ENCODE measurements at places on chromosomes 11 and 22.

DNA sequence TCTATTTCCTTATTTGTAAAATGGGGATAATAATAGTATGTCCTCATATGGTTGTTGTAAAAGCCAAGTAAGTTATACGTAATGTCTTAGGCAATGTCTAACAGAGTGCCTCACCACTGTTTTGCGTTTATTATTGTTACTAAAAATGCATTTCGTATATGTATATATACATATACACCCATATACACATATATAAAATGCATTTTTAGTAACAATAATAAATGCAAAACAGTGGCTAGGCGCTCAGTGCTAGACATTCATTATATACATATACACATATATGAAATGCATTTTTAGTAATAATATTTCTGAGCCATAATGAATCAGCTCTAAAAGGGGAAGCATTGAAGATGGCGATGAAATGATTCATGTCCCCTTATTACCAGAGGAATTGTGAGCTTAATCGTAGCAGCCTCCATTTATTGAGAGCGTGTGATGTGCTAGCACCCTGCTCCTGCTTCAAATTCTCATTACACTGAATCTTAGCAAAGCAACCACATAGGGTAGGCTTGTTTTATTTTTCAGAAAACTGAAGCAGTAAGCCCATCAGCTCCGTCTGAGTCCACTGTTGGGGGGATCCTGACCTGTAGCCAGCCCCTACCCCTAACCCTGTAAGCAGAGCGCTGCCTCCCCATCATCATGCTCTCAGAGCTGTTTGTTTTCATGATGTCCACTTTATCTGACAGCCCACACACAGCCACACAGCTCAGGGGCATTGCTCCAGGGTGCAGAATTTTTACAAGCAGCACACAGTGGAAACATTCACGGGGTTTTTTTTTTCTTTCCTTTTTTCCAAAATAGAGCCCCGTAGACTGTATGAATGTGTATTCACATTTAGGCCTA is 97.1 kb upstream of the NAV2 start:
- DNase-seq, result no peak

DNA sequence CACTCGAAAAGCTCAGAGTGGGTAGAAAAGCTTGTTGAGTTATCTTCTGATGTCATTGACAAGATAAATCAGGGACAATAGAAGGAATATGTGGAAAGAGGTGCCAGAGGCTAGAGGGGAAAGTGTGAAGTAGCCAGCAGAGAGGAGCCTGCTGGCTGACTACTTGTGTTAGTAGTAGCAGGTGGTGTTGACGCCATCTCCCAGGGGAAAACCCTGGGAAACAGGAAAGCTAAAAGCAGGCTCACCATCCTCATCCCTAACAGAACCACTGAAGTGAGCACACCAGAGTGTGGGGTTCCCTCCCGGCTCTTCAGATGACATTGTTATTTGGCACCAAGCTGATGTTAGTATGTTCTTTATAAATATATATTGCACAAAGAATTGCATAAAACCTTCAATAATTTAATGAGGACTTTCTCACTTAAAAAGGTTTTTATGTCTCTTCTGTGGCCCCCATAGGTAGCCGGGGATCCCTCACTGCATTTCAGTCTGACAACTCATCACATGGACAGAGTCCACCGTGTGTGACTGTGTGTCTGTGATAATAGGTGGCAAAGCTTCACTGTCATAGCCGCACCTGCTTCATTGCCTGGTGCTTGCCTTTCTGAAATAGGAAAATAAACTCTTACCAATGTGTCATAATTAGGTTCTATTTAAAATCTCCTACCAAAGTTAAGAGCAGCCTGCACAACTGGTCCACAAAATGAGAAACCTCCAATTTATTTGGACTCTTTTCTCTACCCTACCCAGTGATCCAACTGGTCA is 63.2 kb upstream of the TOP3B start:
- no peak for DNase-seq

GRCh38 chr11:9629064-9629463 is 34.8 kb upstream of the SWAP70 start:
- no peak for DNase-seq

DNA sequence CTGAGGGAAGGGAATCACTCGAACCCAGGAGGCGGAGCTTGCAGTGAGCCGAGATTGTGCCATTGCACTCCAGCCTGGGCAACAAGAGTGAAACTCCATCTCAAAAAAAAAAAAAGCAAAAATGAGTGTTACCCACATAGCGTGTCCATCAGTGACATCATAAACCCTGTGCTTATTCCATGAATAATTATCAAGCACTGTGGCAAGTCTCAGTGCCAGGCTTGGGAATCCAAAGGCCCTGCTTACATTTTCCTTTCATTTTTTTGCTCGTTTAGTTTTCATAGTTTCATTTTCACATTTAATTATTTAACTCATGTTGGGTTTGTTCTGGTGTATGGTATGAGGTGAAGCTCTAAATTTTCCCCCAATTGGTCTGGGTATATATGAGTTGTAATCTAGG is 46.5 kb downstream of the NEU3 start:
- DNase-seq, result no peak

- DNase-seq, result no peak
Observed at GRCh38 chr11:79940165-79940564, 499.3 kb upstream of the TENM4 start.

DNA sequence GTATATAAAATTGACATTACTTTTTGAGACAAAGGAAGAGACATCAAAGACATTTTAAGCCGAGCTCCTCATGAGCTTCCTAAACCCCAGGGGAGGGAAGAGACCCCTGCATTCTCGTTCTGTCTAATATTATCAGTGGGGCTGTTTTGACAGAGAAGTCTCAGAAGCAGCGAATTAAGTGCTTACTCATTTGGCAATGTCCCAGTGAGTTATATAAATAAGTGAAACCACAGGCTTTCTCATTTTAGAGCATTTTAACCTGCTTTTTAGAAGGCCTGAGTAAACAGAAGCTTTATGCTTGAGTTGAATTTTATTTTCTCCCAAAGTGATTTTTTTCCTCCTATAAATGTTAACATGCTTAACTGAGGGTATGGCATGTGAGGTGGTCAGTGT is 23.2 kb upstream of the C1QTNF4 start:
- peak; percentile 65 for DNase-seq

GRCh38 chr11:99246199-99246598 is 225.4 kb downstream of the CNTN5 start:
- no peak for DNase-seq

- no peak for DNase-seq
Observed at GRCh38 chr11:134511255-134511654, 99.2 kb upstream of the B3GAT1 start.

- no peak for DNase-seq
Observed at GRCh38 chr22:21862386-21863245, 4.8 kb downstream of the MAPK1 start.

- no peak for DNase-seq
Observed at GRCh38 chr11:121801781-121802180, 314.2 kb downstream of the BLID start.

GRCh38 chr22:37582526-37582925 is 2.6 kb upstream of the LGALS2 start:
- no peak for DNase-seq

- no peak for DNase-seq
Observed at GRCh38 chr11:1005928-1006327, 30.6 kb downstream of the MUC6 start.

- no peak for DNase-seq
Observed at GRCh38 chr11:94845622-94846021, 77.5 kb downstream of the AMOTL1 start.

DNA sequence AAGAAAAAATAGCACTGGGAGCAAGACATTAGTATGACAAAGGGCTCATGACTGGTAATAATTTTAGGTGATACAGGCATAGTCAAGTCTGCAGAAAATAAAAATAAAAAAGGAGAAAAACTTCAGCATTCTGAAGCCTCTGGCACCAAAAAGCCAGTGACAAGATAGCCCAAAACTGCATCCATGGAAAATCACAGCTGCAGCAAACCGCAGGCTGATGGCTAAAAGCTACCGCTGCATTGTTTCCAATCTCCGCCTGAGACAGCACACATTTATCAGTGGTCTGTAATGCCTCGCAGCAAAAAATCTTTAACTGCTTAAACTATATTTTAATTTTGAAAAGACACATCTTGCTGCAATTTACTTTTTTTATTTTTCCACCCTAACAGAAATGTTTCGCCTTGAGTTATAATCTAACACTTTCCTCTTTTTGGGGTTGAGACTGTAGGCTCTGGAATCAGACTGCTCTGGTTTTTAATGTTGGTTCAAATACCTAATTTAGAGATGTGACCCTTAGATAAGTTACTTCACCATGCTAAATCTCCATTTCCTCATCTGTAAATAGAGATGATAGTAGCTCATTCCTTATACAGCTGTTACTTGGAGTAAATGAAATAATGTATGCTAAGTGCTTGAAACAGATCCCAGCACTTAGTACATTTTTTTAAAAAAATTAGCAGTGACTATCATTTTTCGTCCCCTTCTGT is 42.0 kb upstream of the FIBIN start:
- DNase-seq, result peak; percentile 77

DNA sequence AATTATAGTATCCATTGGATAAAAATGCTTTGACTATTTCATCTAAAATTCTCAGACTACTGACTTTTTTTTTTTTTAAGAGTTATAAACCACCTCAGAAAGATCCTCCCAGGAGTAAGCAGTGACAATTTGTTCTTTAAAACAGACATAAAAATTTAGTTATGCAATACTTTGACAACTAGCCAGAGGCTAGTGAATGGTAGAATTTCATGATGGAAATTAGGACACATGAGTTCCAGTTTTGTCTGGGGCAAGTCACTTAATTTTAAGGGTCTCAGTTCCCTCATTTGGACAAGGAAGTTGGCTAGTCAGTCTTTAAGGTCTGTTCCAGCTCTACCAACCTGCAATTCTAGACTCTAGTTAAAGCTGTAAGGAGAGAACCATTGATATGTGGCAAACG is 2.9 kb downstream of the IL18 start:
- DNase-seq, result peak; percentile 40

- no peak for DNase-seq
Observed at GRCh38 chr11:831118-831864, 1.5 kb upstream of the CD151 start.

GRCh38 chr11:69934861-69935494 is 115.8 kb upstream of the FGF3 start:
- no peak for DNase-seq

DNA sequence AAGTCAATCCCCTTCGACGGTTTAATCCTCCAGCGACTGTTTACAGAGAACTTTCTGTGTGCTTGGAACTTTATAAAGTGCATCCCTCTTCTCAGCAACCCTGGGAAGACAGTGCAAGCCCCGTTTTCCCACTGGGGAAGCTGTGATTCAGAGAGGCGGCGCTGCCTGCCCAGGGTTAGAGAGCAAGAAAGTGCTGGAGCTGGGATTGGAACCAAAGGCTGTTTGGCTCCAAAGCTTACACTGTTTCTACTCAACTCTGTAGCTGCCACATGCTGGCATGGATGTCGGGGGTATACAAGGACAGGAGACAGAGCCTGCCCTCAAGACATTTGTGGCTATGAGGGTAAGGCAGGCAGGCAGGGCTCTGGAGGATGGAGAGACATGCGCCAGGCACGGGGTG is 13.0 kb downstream of the FBLN1 start:
- no peak for DNase-seq

DNA sequence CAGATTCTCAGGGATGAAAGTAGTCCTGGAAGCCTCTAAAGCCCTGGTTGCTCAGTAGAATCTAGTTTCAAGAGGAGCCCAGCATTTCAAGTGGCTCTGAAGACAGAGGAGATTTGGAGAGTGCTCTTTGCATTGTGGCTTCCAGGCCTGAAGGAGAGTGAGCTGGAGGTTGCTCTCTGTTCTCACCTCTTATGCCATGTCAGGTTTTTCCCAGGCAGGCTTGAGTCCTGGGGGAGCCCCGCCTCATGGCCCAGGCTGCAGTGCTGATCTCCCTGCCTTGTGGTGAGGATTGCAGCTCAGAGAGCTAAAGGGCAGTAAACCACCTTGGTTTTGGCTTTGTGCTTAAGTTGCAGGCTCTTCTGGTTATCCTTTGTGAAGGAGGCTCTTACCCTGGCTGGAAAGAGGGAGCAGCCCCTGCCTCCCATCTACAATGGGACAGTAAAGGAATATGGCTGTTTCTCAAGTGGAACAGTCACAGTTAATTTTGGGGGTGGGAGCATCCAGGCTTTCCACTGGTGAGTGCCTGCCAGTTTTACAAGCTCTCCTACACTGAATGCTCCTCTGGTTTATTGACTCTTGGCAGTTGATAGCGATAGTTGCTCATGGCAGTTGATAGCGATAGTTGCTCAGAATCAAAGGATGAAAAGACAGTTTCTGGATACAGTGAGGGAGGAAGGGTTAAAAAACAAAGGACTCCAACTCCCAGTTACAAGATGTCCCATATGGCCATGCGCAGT is 32.6 kb downstream of the RCOR2 start:
- no peak for DNase-seq

GRCh38 chr11:128827191-128827893 is 39.8 kb downstream of the KCNJ1 start:
- no peak for DNase-seq

GRCh38 chr22:48941903-48942575 is 885.6 kb downstream of the BRD1 start:
- DNase-seq, result no peak

DNA sequence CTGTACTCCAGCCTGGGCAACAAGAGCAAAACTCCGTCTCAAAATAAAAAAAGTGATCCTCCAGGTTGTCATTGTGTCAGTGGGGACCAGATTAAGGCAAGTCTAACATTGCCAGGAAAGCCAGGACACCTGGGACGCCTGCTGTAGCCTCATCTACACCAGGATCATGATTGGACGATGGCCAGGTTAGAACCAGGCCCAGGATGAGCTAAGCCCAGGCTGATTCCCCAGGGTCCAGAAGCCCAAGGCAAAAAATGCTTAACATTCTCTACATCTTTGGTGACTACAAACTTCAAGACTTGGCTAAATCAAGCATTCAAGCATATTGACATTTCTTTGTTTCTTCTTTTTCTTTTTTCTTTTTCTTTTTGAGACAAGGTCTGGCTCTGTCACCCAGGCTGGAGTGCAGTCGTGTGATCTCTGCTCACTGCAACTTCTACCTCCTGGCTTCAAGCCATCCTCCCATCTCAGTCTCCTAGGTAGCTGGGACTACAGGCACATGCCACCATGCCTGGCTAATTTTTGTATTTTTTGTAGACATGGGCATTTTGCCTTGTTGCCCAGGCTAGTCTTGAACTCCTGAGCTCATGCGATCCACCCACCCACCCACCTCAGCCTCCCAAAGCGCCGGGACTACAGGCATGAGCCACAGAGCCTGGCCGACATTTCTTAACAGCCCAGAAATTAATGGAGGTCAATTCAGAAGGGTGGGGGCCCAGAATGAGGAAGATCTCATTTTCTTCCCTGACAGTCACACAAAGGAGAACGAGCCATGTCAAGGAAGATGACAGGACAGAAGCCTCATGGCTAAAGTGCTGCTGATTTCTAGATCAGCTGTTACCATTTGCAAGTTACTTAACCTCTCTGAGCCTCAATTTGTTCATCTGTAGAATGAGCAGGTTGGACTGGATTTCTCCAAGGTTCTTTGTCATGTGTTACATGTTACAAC is 12.5 kb upstream of the PTPRJ start:
- peak; percentile 75 for DNase-seq

- no peak for DNase-seq
Observed at GRCh38 chr11:45318516-45318915, 32.4 kb upstream of the SYT13 start.

- peak; percentile 73 for DNase-seq
Observed at GRCh38 chr11:8833568-8834315, 77.2 kb upstream of the AKIP1 start.

Data from AG10803 (cell line).